ENCODE measurements at places on chromosomes 2 and 18.

- no peak for DNase-seq
These were observed 73.0 kb upstream of the RAB12 start for GRCh38 chr18:8536231-8536630.

GRCh38 chr18:47574966-47575365 is 323.5 kb upstream of the SKOR2 start:
- DNase-seq = no peak

DNA sequence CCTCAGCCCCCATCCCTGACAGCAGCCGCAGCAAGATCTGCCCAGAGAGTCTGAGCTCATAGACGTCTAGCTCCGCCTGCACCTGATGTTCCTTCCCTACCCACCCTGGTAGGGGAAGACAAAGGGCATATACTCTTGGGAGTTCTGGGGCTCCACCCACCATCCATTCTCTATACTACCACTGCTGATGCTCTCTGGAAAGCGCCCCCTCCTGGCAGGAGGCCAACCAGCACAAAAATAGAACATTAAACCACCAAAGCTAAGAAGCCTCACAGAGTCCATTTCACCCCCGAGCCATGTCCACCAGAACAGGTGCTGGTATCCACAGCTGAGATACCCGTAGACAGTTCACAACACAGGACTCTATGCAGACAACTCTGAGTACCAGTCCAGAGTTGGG is 662.6 kb upstream of the FAM98A start:
- no peak for DNase-seq

- no peak for DNase-seq
These were observed 7.0 kb upstream of the PAX3 start for GRCh38 chr2:222305516-222306392.

GRCh38 chr18:49722477-49722876 is 90.9 kb downstream of the ACAA2 start:
- DNase-seq = no peak

GRCh38 chr2:242075168-242075567 is 205.6 kb downstream of the RTP5 start:
- DNase-seq = no peak

GRCh38 chr2:192029089-192029488 is 165.6 kb downstream of the TMEFF2 start:
- DNase-seq = no peak

DNA sequence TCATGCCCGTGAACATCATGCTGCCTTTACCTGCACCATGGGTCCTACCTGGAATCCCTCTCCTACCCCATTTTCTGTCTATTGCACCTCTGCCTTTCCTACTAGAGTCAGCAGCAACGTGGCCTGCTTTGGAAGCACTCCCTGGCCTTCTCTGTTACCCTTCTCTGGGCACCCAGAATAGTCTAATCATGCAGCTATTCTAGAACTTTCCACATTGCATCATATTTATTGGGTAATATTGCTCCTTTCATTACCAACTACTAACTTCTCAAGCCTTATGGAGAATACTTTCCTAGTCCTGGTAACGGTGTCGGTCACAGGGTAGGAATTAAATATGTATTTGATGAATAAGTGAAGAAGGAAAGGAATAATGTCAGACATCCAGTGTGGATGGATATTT is 33.3 kb upstream of the CREG2 start:
- no peak for DNase-seq

DNA sequence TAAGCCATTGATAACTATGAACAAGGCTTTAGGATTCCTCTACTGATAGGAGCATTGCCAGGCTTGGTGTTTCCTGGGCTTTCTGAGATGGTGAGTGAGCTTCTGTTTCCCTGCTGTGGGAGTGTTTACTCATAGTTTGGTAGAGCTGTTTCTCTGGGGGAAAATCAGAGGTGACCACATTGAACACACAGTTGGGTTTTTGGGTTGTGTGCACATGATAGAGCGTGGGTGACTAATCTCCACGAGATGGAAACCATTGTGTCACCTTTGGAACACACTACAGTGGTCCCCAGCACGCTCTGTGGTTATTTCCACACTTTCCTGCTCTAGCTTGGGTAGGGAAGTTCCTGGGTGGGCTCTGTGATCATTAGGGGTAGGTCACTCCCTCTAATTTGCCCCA is 5.4 kb downstream of the IL1R1 start:
- DNase-seq = no peak

GRCh38 chr2:11754700-11755015 is 8.2 kb downstream of the LPIN1 start:
- DNase-seq = no peak

GRCh38 chr2:105763076-105763475 is 18.4 kb downstream of the NCK2 start:
- DNase-seq = no peak

GRCh38 chr2:159192371-159192918 is 94.1 kb downstream of the WDSUB1 start:
- no peak for DNase-seq

- DNase-seq = peak; percentile 86
These were observed 6.7 kb downstream of the PPP1R7 start for GRCh38 chr2:241156971-241157441.

DNA sequence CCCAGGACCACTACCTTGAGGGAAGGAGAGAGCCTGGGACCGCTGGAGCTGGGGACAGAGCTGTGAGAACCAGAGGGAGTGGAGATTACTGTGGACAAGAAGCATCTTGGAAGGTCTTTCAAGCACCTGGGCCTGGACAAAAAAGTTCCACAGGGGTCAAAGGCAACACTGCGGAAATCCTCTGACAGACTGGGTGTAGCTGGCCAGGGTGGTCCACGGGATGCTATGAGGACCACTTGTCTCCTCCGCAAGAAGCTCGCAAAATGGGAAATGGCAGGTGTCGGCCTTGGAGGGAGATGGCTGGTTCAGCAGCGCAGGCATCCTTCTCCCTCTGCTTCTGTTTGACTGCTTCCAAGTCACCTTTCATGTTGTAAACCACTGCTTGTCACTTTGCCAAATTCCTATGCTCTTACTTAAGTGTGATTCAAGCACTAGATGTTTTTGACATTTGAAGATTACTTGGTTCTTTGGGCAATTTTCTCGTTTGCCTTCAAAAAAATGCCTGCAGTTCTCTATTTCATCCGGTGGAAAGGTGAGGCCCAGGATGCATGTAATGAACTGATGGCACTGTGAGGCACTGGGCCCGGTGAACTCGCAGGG is 27.7 kb downstream of the KLHL29 start:
- no peak for DNase-seq

- no peak for DNase-seq
These were observed 22.0 kb downstream of the RBM43 start for GRCh38 chr2:151239624-151240023.

- no peak for DNase-seq
These were observed 141.0 kb upstream of the RAB12 start for GRCh38 chr18:8468191-8468590.

GRCh38 chr18:58662118-58662517 is 9.1 kb upstream of the MALT1 start:
- DNase-seq = no peak

GRCh38 chr2:219459460-219460311 is 25.0 kb downstream of the SPEG start:
- DNase-seq = no peak

- DNase-seq = no peak
These were observed 66.8 kb downstream of the BMPR2 start for GRCh38 chr2:202442882-202443281.

GRCh38 chr2:180733330-180733729 is 247.1 kb upstream of the UBE2E3 start:
- no peak for DNase-seq

GRCh38 chr18:64966667-64967066 is 784.1 kb upstream of the CDH7 start:
- peak; percentile 37 for DNase-seq

DNA sequence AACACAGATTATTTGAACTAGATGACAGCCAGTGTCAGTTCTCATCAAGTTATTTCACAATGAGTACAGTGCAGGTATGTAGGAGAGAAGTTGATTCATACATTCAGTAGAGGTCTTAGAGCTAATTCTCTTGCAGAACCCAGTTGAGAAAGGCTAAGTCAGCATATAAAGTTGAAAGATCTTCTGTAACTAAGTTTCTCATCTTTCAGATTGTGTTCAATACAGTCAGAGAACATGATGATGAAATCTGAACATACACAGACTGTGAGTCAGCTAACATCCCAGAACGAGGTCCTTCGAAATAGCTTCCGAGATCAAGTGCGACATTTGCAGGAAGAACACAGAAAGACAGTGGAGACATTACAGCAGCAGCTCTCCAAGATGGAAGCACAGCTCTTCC is 41.9 kb upstream of the LIMS1 start:
- no peak for DNase-seq

- no peak for DNase-seq
These were observed 9.3 kb upstream of the PLEKHM3 start for GRCh38 chr2:208034503-208035140.

- no peak for DNase-seq
These were observed 624.8 kb upstream of the RAB6C start for GRCh38 chr2:129354631-129355030.

- no peak for DNase-seq
These were observed 48.4 kb downstream of the TMEFF2 start for GRCh38 chr2:192146069-192147015.

DNA sequence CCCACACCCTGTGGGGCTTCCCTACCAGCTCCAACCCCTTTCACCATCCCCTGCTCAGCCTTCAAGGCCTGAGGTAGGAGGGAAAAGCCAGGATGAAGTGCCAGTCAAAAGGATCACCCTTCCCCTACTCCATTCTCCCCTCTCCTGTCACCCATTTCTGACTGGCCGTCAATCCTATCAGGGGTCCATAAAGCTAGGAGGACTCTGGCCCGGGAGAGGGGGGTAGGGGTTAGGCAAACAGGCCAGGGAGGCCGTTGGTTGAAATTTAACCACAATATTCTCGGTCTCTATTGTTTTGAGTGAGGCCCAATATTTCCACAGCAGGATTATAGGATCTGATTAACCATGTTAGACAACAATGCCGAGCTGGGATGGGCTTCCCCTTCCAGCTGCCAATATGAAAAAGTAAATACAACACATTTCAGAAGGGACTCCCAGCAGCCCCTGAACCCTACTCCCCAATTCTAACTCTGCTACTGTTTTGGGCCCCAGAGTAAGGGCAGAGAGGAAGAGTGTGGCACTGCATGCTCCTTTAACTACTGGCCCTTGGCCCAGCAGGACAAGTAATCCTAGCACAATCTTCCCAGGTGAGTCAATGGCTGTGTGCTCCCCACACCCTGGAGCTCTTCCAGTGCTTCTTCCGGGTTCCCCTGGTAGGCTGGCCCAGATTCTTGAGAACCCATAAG is 10.6 kb upstream of the IHH start:
- no peak for DNase-seq

- no peak for DNase-seq
These were observed 520.1 kb upstream of the RAB6C start for GRCh38 chr2:129459200-129459876.

DNA sequence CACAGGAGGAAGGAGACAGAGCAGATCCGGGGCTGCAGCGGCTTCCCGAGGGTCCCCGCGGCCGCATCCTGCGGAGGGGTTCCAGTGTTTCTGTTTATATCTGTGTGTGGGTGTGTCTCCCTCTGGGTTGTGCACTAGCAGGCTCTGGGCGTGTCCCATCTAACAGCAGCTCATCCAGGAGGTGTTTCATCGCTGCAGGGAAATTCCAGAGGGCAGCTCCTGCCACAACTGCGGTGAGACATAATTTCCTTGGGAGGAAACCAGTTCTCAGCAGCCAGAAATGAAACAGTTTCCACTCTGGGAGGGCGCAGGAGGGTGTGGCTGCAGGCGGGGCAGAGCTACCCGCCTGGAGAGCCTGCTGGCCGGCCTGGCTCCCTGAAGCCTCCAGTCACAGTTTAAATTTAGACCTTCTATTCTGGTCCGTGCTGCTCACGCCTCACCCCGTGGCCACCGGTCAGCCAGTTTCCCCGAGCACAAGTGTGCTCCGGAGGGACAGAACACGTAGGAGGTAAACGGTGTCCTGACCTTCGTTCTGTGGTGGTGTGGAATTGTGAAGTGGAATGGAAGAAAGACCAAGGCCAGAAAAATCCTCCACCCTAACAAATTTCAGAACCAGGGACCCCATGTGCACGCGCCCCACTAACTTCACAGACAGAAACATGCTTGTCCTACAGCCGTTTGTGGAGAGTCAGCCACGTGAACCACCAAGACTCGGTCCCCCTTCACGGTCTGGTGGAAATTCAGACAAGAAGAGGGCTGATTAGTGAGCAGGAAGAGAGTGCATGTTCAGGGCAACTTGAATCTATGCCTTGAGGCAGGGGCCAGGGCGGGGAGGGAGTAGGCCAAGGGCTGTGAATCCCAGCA is 50.2 kb downstream of the TEX44 start:
- DNase-seq = peak; percentile 33

DNA sequence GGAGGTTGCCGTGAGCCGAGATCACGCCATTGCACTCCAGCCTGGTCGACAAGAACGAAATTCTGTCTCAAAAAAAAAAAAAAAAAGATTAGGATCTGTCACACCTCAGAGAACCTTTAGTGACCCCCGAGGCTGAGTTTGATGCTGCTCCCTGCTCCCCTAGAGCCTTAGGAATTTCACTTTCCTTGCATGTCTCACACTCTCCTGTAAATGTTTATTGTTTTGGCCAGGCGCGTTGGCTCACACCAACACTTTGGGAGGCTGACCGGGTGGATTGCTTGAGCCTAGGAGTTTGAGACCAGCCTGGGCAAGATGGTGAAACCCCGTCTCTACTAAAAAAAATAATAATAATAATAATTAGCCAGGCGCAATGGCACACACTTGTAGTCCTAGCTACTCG is 31.5 kb downstream of the SRSF7 start:
- DNase-seq = no peak

- no peak for DNase-seq
These were observed 77.9 kb upstream of the KLF7 start for GRCh38 chr2:207243601-207244000.

Measured in DMS153 (cell line).